Progenitor cell of endocrine pancreas (in vitro differentiated cells): ENCODE measurements at places on chromosomes 5 and 9.

GRCh38 chr5:147098233-147098790 lies 136.5 kb upstream of the STK32A start:
- no peak for DNase-seq

- DNase-seq: no peak
Measured at GRCh38 chr9:27977931-27978330, 404.6 kb upstream of the C9orf72 start.

DNA sequence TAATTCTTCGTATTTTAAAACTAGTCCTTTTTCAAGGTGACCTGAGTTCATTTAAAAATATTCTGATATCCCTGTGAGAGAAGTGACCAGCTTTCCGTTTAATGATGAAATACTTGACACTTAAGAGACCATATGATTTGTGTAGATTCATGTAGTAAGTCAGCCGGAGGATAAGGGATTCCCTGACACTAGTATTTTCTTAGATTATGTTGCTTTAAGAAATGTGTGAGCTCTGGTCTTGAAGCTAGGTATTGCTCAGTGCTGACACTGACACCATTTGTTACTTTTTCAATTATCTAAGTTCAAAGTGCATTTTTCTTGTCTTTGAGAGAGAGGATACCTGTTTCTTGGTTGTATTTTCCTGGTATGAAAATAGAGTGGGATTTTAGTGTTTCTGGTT lies 4.2 kb downstream of the NIPBL start:
- DNase-seq: no peak

DNA sequence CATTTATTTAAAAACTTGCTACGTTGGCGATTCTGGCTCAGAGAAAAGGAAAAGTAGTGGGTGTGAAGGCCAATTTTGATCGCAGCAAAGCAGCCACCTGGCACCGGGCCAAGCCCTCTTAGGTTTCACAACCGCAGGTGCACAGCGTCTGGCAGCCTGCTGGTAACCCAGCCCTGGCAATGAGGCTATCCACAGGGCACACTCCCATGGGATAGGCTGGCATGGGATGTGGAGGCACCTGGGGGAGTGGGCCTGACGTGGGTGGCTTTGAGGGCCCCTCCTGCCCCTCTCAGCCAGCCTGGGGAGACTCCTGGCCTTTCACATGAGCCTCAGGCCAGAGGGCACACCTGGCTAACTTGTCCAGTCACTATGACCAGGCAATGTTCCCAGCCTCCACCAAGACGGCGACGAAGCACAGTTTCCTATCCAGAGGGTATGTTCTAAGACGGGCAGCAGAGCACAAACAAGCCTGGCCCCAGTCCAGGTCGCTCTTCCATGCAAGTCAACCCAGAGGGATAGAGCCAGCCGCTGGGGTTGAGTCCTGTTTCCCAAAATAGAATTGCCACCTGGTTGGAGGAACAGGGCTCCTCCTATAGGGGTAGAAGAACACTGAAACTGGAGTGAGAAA lies 19.0 kb downstream of the CMBL start:
- DNase-seq: no peak

DNA sequence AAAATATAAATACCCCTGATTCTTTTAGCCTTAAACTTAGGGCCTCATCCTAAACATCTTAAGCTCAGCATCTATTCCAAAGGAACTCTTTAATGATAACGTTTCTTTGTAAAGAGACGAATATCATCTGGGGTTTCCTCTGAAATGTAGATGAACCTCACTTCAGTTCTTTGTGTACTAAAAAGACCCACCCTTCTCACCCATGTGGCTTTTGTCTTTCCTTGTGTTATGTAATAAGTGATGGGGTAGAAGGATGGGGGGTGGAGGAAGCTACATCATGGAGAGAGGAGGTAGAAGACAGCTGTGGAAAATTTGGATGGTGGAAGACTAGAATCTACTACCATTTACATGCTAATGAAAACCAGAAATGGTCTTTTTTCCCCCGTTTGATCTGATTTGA lies 111.0 kb downstream of the NDUFS4 start:
- DNase-seq: no peak

DNA sequence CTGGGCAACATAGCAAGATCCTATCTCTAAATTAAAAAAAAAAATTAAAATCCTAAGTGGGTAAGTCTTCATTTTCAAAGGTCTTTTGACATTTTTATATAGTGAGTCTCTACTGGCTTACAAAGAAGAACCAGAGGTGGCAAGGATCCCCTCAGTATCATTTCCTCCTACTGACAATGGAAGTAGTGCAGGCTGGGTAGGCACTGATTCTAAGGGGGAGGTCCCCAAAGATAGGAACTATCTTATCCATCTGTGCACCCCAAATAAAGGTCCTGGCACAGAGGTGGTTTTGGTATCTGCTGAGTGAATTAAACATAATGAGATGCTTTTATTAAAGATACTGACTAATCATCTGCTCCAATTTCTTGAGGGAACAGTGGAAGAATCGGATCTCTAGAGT lies 4.2 kb downstream of the FAM193B start:
- no peak for DNase-seq

DNA sequence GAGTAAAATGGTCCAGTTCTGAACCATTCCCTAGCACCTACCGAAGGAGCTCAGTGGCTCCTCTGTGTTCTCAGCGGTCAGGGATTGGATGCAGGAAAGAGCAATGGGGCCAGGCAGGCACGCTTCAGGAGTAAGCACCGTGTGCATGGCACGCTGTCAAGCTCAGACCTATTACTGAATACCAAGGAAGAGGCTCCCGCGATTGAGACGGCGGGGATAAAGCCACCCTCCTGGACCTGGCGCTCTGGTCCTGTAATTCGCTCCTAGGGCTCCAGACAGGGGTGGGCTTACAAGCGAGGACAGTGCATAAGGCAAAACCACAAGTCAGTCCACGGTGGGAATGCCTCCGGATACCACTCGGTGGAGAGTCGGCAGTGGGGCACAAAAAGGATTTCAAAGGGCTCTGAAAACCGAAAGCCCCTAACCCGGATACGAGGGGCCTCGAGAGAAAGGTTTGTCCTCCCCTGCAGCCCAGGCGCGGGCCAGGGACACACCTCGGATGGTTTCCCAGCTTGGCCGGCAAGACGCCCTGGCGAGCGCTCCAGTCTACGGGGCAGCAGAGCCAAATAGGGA lies 988 bp downstream of the OXCT1 start:
- no peak for DNase-seq

DNA sequence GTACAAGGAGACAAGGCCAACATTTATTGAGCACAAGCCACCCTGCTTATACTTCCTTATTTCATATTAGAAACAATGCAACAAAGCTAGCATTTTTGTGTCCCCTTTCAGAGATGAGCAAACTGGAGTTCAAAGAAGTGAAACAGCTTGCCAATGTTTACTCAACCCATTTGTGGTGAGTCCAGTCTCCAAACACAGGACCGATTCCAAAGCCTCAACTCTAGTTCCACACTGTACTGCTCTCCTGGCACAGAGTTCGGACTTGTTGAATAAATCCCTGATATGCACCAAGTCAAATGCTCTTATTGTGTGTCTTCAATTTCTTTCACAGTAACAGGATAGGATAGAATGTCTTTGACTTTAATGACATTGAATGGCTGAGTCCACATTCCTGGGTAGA lies 604.8 kb upstream of the BRINP1 start:
- DNase-seq: no peak

DNA sequence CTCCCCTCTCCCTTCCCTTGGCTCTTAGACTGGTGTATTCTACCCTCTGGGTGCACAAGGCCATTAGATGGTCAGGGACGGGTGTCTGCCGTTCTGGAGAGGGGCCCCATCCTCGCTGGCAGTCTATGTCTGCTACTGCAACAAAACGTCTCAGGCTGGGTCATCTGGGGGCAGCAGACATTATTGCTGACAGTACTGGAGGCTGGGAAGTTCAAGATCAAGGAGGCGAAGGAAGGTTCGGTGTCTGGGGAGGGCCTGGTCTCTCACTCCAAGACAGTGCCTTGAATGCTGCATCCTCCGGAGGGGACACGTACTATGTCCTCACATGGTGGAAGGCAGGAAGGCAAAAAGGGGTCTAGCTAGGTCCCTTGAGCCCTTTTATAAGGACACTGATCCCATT lies 93.4 kb upstream of the COL5A1 start:
- DNase-seq: no peak

DNA sequence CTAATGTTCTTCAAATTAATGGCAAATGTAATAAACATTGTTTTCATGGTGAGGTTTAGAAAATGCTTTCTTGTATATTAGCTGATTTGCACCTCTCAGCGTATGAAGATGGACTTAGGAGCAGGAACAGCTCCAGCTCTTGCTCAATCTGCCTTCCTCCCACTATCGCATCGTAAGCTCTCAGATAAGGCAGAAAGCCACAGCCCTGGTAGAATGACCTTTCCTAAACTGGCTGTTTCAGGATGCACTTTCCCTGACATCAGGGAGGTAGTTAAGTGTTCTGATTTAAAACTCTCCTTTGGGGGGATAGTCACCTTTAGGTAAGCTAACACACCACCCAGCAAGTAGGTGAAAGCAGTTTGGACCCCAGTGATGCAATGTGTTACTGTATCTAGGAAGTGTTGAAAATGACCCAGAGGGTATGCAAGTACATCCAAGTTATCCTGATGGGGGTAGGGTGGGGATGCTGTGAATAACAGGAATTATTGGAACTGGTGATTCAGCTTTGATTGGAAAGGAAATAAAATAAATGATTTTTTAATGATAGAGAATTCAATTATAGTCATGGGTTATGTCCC lies 72.3 kb downstream of the LMNB1 start:
- no peak for DNase-seq

DNA sequence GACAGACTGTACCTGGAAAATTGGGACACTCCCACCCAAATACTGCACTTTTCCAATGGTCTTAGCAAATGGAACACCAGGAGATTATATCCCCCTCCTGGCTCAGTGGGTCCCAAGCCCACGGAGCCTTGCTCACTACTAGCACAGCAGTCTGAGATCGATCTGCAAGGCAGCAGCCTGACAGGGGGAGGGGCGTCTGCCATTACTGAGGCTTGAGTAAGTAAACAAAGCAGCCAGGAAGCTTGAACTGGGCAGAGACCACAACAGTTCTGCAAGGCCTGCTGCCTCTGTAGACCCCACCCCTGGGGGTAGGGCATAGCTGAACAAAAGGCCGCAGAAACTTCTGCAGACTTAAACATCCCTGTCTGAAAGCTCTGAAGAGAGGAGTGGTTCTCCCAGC lies 260.0 kb upstream of the ST8SIA4 start:
- DNase-seq: no peak

DNA sequence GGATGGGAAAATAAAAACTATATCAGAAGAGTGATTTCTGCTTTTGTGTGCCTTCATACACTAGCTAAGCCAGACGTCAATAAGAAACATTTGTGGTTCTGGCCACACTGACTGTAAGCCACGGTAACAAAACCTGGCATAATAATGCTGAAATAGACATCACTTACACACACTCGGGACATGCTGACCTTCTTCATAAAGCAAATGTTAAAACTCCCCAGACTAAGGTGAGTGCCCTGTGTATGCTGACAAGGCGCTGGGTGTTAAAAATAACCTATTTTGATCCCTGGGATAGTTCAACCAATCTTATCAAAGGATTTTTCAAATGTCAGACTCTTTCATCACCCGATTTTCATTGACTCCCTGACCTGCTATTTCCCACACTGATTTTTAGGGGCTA lies 337.0 kb downstream of the RAB3C start:
- no peak for DNase-seq

DNA sequence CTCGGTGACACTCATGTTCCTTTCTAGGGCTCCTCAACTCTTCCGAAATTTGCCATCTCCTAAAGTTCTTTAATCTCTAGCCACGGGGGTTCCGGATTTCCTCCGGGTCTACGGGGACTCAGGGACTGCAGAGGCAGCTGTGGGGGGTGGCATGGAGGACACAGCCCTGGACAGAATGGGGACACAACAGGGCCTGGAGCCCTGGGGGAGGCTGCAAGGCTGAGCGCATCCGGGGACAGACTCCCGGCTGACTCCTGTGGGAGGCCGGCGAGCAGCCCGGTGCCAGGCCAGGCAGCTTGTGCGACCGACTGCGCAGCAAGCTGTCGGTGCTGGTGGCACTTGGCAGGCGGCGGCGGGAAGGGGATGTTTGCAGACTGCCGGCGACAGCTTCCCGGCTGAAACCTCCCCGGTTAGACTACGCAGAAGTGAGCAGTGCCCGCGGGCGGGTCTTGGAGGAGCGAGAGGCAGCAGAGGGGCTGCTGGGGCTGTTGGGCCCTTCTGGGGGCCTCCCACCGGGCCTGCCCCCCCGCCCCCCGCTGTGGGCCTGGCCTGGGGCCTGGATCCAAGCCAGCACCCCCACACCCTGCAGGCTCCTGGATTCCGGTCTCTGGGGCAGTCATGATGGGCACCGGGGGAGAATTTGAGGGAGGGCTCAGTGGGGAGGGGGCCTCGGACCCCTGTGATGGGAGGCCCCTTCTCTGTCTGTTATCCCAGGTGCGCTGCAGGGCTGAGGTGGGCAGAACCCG lies 28.7 kb upstream of the UBAC1 start:
- DNase-seq: no peak

DNA sequence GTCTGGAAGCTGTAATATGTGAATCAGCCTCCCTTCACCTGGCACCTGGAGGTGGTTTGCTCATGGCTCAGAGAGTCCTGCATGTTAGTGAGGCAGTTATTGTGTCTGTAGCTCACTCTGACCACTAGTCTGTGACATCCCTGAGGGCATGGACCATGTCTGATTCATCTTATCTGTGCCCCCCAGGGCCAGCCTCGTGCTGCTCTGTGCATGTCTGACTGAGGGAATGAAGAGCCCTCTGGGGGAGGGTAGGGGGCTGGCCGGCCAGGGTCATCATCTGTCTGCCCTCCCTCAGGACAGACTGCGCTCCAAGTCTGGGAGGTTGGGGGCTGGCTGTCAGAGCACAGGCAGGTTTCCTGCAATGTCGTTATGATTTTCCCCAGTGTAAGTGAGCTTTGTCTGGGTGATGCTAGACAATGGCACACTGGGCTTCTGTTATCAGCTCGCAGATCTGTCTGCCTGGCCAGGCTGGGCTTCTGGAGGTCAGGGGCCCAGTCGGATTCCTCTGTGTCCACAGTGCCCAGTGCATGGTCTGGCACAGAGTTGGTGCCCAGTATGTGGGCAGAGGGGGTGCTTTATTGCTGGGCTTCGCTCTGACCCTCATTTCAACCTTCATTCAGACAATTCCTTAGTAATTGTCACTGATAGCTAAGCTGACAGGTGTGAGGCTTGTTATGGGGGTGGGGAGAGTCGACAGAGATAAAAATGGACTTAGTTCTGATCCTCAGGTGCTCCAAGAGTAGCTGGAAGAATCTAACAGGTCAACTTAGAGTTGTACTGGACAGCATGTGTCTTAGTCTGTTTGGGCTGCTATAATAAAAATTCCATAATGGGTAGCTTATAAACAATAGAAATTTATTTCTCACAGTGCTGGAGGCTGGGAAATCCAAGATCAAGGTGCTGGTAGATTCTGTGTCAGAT lies 85.7 kb upstream of the SHB start:
- no peak for DNase-seq

DNA sequence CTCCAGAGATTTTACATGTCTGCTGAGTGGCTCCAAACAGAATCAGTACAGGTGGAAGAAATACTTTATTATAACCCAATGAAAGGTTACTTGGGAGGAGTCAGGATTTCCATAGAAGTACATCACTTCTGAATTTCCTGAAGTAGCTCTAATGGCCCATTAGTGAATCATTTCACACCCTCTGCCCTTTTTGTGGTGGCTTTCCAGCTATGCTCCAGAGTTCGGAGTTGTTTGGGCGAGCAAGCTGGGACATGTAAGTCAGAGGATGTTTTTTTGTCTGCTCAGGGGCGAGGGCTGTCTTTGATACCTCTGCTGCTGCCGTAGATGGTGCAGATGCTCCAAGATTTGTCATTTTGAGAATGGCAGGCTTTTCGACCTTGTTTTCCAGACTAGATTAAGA lies 226.1 kb downstream of the GOLPH3 start:
- no peak for DNase-seq
